Glutamatergic neuron (in vitro differentiated cells): ENCODE measurements at places on chromosomes 2 and 18. TPM values are rescaled to one million over a fixed set of nuclear protein-coding genes. Genes with fewer than 3 reads are reported as not detected.
A peak's percentile ranks its signal among the peaks of the same experiment; 100 is the strongest.

Gene RTP5
- not detected for total RNA-seq

Gene ROCK1
- 59.9 TPM for total RNA-seq

Gene DAPL1
- total RNA-seq = not detected

Gene LRRTM4
- total RNA-seq = 18.6 TPM

Gene GREB1L
- total RNA-seq = 154 TPM

Gene COL4A4
- 0.05 TPM for total RNA-seq

Gene CNDP1
- total RNA-seq = 0.27 TPM

Gene DCDC2C
- not detected for total RNA-seq

Gene OTX1
- total RNA-seq = 0.15 TPM

- no peak overlapping the region for H3K27ac ChIP-seq
- H3K27me3 ChIP-seq = peaks cover 3% of the 10 kb centered on the region
- peaks cover 16% of the 10 kb centered on the region for H3K36me3 ChIP-seq
- H3K4me3 ChIP-seq = no peak overlapping the region
- no peaks in the 10 kb centered on the region for H3K4me1 ChIP-seq
- peak; percentile 40 for DNase-seq
Measured at GRCh38 chr2:241009601-241010530, 11.4 kb downstream of the SNED1 start.

GRCh38 chr2:76450024-76450475 lies 739.3 kb upstream of the GCFC2 start:
- H3K27ac ChIP-seq = no peak overlapping the region
- no peak for DNase-seq
- no peaks in the 10 kb centered on the region for H3K27me3 ChIP-seq
- no peaks in the 10 kb centered on the region for H3K4me1 ChIP-seq
- H3K36me3 ChIP-seq = peaks cover 5% of the 10 kb centered on the region

DNA sequence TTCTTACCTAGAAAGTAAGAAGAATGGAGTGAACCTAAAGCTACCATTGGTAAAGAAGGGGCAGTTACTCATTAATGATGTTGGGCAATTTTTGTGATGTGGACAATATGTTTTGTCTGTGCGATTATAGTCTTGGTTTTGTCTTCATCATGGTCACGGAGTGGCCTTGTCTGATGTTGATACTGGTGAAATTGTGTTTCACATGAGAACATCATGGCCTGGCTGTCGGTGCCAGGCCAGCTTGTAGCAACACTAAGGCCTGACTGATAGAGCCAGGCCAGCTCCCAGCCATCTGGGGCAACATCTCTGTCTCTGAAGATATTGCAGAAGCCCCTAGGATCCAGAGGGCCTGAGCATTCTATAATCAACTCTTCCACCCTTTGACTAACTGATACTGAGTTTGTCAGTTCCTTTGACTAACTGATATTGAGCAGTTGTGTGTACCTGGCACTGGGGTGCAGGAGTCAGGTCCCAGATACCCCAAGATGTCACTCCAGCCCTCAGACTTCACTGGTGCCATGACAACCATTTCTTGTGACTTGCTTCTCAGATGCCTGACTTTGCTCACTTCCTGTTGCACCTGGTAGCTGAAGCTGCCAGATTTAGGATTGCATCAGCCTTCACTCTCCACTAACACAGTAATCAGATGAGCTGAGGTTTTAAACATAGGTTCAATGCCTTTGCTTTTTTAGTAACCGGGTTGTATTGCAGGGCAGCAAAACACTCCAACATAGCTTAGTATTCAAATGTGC lies 62.5 kb downstream of the RPIA start:
- DNase-seq = no peak
- peak overlapping the region; percentile 23 for H3K27ac ChIP-seq
- H3K4me1 ChIP-seq = no peaks in the 10 kb centered on the region

DNA sequence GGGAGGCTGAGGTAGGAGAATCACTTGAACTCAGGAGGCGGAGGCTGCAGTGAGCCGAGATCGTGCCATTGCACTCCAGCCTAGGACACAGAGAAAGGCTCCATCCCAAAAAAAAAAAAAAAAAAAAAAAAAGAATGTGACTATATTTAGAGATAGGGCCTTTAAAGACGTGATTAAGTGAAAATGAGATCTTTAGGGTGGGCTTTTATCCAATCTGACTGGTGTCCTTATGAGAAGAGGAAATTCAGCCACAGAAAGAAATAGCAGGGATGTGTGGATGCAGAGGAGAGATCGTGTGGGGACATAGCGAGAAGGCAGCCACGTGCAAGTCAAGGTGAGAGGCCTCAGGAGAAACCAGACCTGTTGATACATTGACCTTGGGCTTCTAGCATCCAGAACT lies 69.9 kb upstream of the ACSL3 start:
- no peak overlapping the region for H3K27ac ChIP-seq
- H3K36me3 ChIP-seq = peaks cover 4% of the 10 kb centered on the region
- H3K27me3 ChIP-seq = peaks cover 3% of the 10 kb centered on the region
- no peak overlapping the region for H3K4me3 ChIP-seq

DNA sequence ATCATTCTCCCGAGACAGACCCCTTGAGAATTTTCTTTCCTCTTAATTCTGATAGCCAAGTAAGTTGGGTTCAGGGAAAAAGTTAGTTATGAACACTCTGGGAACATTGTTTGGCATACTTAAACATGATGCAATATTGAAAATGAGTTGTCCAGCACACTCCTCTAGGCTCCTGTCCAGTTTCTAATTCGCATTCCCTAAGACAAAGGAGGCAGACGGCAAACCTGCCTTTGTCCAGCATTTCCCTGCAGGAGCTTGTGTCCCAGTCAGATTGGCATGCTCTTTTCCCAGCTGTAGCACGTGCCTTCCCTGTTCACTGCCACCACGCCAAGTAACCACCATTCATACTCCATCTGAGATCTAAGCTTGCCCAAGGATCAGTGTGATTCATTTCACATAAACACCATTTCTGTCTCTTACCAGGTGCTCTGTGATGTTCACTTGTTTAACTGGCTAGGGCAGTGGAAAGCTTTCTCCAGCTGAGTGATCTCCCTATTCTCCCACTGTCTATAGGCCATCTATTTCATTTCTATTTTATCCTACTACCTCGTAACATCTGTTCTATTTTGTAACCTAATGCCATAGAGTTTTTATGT lies 150.0 kb upstream of the EPB41L3 start:
- H3K36me3 ChIP-seq = no peaks in the 10 kb centered on the region
- H3K4me1 ChIP-seq = no peaks in the 10 kb centered on the region
- H3K4me3 ChIP-seq = no peak overlapping the region
- no peak for DNase-seq
- H3K27ac ChIP-seq = no peak overlapping the region
- peaks cover 2% of the 10 kb centered on the region for H3K27me3 ChIP-seq

- no peak overlapping the region for H3K27ac ChIP-seq
- H3K4me1 ChIP-seq = no peaks in the 10 kb centered on the region
- H3K4me3 ChIP-seq = no peak overlapping the region
- H3K27me3 ChIP-seq = no peaks in the 10 kb centered on the region
Measured at GRCh38 chr2:166625670-166626069, 131.6 kb upstream of the SCN7A start.

DNA sequence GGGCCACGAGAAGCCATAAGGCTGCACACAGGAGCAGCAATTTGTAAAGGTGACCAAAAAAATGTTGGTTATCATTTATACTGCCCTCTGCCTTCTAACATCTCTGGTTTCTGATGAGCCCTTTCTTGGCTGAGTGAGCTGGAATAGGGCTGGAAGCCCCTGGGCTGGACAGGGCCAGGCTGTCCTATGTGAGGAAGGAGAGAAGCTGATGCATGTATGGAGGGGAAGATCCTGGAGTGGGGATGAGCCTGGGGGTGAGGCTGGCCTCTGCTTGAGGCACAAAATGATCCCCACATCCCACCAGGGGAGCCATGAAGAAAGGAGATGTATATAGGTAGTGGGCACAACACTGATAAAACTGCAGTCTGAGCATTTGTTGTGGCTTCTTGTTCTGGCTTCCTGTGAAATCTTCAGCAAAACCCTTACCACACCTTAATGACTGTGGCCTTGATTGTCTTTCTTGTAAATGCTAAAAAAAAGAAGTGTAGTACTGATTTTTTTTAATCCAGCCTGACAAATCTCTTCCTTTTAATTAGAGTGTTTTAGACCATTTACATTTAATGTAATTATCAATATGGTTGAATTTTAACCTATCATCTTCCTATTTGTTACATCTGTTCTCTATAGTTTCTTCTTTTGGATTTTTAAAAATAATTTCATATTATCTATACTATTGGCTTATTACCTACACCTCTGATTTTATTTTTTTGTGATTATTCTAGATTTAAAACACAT lies 5.6 kb downstream of the SNED1 start:
- peaks cover 15% of the 10 kb centered on the region for H3K36me3 ChIP-seq
- H3K4me1 ChIP-seq = no peaks in the 10 kb centered on the region
- no peak overlapping the region for H3K27ac ChIP-seq
- H3K27me3 ChIP-seq = peaks cover 11% of the 10 kb centered on the region
- no peak for DNase-seq

GRCh38 chr2:15472133-15472532 lies 89.0 kb downstream of the NBAS start:
- H3K27ac ChIP-seq = no peak overlapping the region
- DNase-seq = no peak
- H3K4me1 ChIP-seq = no peaks in the 10 kb centered on the region
- H3K4me3 ChIP-seq = no peak overlapping the region
- no peaks in the 10 kb centered on the region for H3K27me3 ChIP-seq

GRCh38 chr18:29560270-29560669 lies 1383.3 kb upstream of the CDH2 start:
- no peaks in the 10 kb centered on the region for H3K27me3 ChIP-seq
- DNase-seq = no peak
- H3K4me3 ChIP-seq = no peak overlapping the region

DNA sequence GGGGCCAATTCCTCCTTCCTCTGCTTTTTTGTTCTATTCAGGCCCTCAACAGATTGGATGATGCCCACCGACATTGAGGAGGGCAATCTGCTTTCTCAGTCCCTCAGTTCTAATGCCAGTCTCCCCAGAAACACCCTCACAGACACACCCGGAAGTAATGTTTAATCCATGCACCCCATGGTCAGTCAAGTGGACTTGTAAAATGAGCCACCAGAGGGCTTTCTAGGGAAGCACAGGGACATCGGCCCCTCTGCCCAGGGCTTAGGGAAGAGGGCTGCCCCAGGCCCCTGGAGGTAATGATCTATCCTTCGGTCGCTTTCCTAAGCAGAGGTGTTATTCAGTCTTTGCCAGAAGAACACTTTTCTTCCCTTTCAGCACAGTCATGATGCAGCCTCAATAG lies 107.4 kb downstream of the PDCL3 start:
- H3K4me3 ChIP-seq = no peak overlapping the region
- no peaks in the 10 kb centered on the region for H3K36me3 ChIP-seq
- peaks cover 5% of the 10 kb centered on the region for H3K27me3 ChIP-seq
- H3K27ac ChIP-seq = no peak overlapping the region

DNA sequence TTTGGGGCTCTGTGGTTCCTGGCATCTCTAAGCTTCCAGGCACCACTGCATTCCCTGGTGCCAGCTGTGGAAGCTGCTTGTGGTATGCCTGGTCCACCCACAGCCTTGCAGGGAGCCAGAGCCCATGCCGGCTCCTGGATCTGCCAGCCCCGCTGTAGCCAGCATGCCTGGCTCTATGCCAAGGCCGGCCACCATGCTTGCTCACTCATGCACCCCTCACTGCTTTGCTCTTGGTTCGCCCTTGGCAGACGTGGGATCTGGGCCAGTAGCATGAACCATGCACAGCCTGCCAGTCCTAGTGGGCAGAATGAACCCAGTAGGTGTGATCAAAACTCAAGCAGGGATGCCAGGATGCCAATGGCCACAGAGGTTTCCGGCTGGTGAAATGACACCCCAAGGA lies 634.2 kb upstream of the TMEFF2 start:
- H3K4me3 ChIP-seq = no peak overlapping the region
- no peak overlapping the region for H3K27ac ChIP-seq
- DNase-seq = no peak
- H3K4me1 ChIP-seq = no peaks in the 10 kb centered on the region
- no peaks in the 10 kb centered on the region for H3K36me3 ChIP-seq
- no peaks in the 10 kb centered on the region for H3K27me3 ChIP-seq

DNA sequence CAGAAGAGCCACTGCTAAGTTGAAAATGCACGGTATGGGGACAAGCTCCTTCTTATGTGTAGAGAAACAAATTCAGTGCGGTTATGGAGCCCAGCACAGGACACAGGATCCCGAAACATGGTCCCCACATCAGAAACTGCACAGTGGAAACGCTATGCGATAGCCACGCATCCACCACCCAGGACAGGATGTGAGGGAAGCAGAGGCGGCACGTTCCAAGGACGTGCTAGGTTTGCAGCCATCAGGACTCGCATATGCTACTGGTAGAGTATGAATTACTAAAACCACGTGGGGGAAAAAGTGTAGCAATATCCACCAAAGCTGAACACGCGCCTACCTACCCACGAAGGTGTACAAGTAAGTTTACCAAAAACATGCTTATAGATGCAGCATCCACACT lies 34.7 kb upstream of the SNTG2 start:
- DNase-seq = no peak
- H3K27me3 ChIP-seq = no peaks in the 10 kb centered on the region
- H3K27ac ChIP-seq = no peak overlapping the region
- peaks cover 4% of the 10 kb centered on the region for H3K36me3 ChIP-seq
- H3K4me3 ChIP-seq = no peak overlapping the region

DNA sequence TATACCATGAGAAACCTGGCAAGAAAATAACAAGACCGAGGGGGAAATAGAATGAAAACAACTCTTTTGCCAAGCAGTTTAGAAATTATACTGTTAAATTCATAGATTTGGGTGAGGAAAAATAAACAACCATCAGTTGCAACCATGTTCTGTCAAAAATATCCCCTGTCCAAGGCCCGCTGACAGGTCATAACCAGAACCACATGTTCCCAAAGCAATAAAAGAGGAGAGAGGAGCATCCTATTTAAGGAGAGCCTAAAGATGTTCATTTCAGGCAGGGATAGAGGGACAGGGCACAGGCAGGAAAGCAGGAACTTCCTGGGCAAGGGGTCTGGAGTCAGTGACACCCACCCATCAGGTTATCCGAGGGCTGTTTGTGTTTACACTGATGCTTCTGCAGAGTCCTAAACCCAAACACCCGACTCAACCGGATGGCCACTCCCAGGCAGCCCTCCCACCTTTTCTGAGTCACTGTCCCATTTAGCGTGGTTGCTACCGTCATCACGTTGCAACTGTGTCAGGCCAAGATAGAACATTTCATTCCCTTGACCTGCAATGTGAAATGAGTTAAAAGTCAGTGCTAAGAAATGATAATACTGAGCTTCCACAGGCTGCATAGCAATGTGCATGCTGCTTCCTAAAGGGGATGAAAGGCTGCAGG lies 468.3 kb upstream of the RAB12 start:
- no peaks in the 10 kb centered on the region for H3K36me3 ChIP-seq
- no peak overlapping the region for H3K4me3 ChIP-seq

GRCh38 chr18:32049393-32050171 lies 31.0 kb downstream of the RNF125 start:
- H3K4me3 ChIP-seq = no peak overlapping the region
- H3K27me3 ChIP-seq = peaks cover 2% of the 10 kb centered on the region
- H3K36me3 ChIP-seq = no peaks in the 10 kb centered on the region

DNA sequence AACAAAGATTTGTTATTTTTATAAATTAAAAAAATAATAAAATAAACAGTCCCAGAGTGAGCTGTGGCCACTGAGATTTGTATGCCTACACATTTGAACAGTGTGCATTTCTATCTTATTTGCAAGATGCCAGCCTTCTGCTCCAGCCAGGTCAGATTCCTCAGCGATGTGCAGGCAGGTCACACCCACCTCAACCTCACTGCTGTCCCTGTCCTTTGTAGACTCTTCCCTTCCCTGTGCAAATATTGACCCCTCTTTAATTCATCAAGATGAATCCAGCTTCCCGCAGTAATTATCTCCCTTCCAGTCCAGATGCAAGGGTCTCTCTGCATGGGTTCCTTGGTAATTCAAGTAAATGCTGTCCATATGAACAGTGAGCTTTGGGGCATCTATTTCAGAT lies 256.2 kb downstream of the PIEZO2 start:
- H3K27me3 ChIP-seq = peaks cover 5% of the 10 kb centered on the region
- peaks cover 20% of the 10 kb centered on the region for H3K4me1 ChIP-seq
